ENCODE measurements at places on chromosomes 16 and 17.

DNA sequence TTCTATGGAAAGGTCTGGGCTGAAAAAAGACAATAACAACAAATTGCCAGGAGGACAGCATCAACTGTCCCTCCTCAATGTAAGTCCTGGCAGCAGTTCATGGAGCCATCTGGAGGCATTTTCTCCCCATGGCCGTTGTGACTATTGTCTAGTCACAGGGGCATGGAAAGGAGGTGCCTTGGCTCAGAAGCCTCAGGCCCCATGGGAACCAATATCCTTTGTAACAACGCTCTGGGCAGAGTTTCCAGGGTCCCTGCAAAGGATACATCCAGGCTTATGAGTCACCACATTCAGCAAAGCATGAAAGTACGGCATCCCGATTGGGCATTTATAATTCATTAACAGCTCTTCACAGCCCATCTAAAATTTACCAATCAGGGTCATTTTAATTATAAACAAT lies 85.2 kb downstream of the GLG1 start:
- no peak for DNase-seq

DNA sequence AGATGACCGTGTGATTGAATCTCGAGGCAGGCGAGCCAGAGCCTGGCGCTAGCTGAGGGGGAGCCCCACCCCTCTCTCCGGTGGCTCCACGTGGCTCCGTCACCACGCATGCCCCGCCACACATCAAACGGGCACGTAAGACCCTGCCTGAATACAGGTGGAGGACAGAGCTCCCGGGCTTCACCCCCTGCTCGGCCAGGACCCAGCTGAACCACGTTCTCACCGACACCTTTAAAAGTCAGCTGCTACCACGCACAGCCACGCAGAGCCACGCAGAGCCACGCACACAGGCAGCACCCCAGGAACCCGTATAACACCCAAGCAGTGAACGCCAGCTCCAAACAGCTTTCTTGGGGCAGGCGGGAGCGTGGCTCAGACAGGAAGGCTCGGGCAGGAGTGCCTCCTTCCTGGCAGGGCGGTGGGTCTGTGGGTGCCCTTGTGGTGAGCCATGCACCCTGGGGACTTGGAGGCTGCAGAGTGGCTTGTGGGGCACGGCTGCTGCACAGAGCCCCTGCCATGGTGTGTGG lies 4.4 kb downstream of the TMEM204 start:
- DNase-seq = no peak

DNA sequence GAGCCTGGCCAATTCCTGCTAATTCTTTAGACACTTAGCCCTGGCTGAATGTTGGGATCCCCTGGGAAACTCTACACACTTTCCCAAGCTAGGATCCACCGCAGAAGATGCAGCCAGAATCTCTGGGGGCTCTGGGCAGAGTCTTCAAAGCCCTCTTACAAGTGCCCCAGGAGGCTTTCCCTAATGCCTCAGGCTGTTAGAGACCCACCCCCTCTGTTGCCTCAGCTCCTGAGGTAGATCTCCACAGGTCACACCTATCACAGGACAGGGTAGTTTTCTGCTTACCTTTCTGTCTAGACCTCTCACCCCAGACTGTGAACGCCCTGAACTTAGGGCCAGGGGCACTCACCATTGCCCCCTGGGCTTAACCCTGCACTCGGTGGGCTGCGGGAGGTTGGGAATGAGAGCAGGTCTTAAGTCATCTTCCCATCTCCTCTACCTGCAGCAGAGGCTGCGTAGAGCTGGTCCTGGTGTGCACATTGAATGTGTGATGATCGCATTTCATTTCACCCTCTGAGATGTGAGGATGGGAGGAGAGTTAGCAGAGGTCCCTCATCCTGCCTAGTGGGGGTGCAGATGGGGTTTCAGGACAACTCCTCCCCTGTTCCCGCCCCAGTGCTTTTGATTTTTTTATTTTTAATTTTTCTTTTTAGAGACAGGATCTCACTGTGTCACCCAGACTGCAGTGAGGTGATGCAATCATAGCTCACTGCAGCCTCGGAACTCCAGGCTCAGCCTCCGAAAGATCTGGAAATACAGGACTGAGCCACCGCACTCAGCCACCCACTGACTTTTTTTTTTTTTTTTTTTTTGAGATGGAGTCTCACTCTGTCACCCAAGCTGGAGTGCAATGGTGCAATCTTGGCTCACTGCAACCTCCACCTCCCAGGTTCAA lies 89.0 kb upstream of the LHX1 start:
- no peak for DNase-seq

DNA sequence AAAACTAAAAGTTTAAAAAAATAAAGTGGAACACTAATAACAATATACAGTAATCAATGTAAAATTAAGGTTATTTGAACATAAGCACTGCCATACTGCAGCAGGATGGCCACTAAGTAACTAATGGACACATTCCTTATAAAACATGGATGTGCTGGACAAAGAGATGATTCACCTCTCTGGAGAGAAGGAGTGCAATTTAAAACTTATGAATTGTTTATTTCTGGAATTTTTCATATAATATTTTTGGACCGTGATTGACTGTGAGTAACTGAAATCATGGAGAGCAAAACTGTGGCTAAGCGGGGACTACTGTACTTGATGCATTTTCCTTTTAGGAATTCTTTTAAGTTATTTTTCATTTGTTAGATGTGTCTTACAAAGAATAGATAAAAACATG lies 21.8 kb downstream of the CBFB start:
- no peak for DNase-seq

DNA sequence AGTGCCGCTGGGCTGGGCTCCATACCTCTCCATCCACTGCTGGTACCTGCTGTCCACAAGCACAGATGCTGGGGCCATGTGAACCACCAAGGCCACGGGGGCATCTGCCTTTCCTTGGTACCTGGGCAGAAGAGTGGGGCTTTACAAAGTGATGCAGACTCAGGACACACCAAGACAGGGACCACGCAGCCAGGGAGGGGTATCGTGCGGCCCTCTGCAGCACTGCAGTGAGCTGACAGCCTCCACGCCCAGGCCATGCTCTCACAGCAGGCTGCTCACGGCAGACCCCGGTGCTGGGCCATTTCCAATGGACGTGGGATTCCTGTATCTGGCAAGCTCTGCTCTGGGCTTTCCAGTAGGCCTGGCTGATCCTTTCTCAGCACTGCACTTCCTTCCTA lies 14.4 kb downstream of the ELAC2 start:
- DNase-seq = no peak

DNA sequence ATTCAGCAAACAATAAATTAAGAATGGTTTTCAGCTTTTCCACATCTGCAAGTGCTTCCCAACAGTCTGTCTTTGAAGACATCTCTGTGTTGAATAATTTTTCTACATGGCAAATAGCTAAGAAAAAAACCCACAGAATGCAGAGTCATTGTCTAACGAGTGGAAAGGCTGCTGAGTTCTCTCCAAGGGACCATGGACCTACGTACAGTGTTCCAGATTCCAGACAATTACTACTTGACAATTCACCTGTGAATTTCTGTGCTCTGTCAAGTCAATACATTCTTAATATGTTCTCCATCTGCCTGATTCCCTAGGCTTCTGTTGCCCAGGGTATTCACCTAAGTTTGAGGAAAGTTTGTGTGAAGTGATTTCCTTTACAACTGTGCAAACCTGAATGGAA lies 83.8 kb upstream of the CA10 start:
- no peak for DNase-seq

- no peak for DNase-seq
These were observed 5.1 kb downstream of the KRT13 start for GRCh38 chr17:41500131-41500911.

DNA sequence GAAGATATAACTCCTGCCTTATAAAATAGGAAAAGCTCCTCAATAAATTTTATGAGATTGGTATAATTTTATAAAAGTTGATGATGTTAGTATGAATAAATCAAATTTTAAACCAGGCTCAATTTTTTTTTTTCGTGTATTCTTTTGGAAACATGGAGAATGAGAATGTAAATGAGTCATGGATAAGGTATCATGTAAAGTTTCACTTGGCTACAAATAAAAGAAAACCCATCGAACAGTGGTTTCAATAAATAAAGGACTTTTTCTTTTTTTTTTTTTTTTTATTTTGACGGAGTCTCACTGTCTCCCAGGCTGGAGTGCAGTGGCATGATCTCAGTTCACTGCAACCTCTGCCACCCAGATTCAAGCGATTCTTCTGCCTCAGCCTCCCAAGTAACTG lies 67.3 kb downstream of the PHKB start:
- DNase-seq = no peak

DNA sequence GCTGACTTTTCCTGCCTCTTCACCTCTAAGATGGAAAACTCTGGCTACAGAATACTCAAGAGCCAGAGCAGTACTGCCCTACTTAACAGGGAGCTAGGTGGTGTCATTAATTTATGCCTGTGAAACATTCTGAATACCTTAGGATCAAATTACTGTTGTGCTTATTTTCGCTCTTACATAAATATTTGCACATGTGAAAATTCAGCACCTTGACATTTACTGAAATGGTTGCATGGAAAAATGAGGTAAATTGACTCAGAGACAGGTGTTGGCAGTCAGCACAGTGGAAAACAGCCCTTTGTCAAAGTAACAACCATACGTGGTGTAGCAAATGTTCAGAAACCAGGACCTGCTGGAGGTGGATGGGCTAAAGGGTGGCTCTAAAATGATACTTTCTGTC lies 193.6 kb downstream of the CDH8 start:
- DNase-seq = no peak

DNA sequence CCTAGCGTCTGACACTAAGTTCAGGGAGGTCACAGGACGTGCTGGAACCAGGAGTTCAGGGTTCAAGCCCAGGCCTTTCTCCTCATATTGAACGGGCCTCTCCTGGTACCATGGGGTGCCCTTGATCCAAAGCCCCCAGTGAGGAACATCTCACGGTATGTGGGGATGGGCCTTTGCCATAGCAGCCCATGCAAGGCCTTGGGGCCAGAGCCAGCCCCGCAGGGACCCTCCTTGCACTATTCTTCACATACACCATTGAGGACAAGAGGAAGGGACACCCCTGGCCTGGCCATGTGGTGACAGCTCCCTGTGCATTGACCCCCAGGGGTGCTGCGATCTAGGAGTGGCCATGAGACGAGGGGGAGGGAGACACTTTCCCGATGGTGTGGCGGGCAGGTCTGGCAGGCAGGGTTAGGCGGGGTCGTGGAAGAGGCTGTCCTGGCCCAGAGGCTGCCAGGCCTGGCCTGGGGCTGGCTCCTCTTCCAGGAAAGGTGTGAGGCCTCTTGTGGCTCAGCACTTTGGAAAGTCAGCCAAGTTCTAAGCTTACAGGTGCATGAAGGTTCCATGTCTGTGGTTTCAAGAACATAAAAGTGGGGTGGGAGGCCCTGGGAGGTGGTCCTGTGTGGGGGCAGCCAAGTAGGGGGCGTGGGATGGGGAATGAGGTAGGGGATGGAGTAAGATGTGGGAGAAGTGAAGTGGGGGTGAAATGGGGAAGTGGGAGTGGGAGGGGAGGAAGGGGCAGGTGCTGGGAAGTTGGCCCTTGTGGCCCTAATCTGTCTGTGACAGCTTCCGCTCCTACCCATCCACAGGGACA lies 88.7 kb upstream of the CBX4 start:
- no peak for DNase-seq

GRCh38 chr16:50368410-50369132 lies at the start of gene BRD7:
BRD7 (minus strand) TSS chr16:50368988; CDS start chr16:50368774, 214 bp downstream.
- DNase-seq = peak; percentile 83

- DNase-seq = no peak
These were observed 2.1 kb upstream of the UNC119 start for GRCh38 chr17:28554565-28554964.

DNA sequence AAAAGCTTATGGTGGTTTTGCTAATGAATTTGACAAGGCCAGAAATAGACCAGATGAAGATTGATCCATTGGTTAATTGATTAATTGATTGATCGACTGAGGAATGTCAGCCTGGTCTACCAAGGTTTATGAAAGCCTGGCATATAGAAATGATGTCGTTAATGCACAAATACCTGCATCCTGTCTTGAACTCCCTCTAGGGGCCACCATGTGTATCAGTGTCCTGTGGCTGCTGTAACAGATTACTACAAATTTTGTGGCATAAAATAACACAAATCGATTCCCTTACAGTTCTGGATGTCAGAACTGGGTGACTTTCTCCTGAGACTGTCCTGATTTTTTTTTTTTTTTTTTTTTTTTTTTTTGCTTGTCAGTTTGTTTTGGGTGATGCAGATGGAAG lies 553.2 kb downstream of the MAF start:
- peak; percentile 41 for DNase-seq

DNA sequence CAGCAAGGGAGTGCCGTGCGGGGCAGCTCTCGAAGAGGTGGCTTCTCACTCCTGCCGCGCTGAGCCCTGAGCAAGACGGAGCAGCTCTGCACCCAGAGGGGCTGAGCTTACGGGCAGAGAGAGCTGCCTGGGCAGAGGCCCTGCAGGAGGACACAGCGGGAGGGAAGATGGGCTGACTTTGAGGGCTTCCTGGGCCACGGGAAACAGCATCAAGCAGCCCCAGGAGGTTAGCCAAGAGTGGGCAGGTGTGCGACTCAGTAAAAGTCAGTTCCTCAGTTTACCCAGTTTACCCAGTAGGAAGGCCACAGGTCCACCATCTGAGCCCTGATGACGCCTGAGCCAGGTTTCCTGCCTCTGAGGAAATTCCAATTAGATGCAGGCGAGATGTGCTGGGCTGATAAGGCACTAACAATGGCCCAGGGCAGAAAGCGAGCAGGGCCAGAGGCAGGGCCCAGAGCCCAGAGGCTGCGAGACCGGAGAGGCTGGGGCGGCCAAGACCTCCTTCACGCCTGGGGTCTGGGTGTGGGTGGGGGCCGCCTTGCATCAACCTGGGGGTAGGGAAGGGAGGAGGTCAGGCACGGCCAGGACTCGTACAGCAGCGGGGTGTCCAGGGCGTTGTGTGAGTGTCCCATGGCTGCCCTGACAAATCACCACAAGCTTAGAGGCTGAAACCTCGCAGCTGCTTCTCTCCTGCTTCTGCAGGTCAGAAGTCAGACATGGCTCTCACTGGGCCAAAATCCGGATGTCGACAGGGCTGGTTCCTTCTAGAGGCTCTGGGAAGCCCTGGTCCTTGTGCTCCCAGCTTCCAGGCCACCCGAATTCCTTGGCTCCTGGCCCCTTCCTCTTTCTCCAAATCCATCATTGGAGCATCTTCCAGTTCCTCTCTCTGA lies 32.0 kb upstream of the CIBAR2 start:
- DNase-seq = no peak

GRCh38 chr16:81745704-81746558 lies 33.2 kb upstream of the PLCG2 start:
- DNase-seq = peak; percentile 80

- DNase-seq = no peak
These were observed 3.9 kb upstream of the LUC7L3 start for GRCh38 chr17:50715471-50715870.

DNA sequence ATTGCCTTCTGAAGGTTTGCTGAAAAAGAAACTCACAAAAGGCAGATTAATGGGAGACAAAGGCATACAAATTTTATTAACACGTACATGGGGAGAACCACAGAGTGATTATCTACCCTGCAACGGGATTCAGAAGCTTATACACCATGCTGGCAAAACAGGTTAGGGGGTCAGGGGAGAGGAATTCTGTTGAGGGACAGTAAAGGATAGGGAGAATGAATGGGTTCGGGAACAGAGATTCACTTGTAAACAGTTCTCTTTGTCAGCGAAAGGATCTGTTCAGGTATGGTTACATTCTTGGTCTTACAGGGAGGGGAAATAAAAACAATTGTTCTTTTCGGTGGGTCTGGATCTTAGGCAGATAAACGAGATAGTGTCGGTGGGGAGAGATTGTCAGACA lies 54.3 kb upstream of the B4GALNT2 start:
- DNase-seq = no peak

GRCh38 chr16:50721549-50722404 lies 20.1 kb upstream of the CYLD start:
- peak; percentile 54 for DNase-seq

Data from CD4-positive, alpha-beta T cell treated with Interleukin-21 for 1 hour (primary cell).